Mammary epithelial cell (primary cell): ENCODE measurements at places on chromosomes 13 and 19. TPM values are rescaled to one million over a fixed set of nuclear protein-coding genes. Genes with fewer than 3 reads are reported as not detected.
A peak's percentile ranks its signal among the peaks of the same experiment; 100 is the strongest.

DNA sequence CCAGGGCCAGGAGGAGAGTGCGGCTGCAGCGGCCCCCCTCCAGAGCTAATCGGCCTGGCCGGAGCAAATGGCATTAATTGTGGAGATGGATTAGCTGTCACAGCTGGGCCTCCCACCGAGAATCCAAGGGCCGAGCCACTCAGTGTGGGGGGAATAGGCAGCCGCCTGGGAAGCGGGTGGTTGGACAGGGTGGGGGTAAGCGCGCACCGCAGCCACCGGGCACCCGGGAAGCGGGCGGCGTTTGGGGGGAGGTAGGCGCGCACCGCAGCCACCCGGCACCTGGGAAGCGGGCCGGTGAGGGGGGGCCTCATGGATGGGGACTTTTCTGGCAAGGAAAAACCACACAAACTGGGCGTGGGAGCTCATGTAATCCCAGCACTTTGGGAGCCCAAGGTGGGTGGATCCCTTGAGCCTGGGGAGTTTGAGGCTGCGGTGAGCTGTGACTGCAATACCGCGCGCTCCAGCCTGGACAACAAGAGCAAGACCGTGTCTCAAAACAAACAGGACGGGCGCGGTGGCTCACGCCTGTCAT, 9.7 kb downstream of the R3HDM4 start:
- DNase-seq = no peak

The KCTD4 gene
- 1.6 TPM for polyA plus RNA-seq

DNA sequence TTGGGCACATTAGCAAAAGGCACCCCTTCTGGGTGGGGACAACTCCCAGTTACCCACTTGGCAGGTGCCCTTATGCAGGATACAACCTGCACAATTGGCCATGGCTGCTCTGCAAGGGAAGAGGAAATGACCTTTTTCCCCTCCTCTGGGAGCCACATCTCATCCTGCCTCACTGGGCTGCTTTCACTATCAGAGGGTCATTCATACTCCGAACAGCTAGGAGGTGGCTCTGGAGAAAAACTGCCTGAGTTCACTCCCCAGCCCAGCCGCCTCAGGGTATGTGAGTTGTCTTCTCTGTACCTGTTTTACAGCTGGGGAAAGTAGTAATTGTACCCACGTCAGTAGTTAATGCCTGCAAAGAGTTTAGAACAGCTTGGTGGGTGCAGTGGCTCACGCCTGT, 7.1 kb upstream of the ACTN4 start:
- DNase-seq = no peak

- DNase-seq = peak; percentile 23
Observed at GRCh38 chr13:43303033-43303729, 279.8 kb downstream of the DNAJC15 start.

DNA sequence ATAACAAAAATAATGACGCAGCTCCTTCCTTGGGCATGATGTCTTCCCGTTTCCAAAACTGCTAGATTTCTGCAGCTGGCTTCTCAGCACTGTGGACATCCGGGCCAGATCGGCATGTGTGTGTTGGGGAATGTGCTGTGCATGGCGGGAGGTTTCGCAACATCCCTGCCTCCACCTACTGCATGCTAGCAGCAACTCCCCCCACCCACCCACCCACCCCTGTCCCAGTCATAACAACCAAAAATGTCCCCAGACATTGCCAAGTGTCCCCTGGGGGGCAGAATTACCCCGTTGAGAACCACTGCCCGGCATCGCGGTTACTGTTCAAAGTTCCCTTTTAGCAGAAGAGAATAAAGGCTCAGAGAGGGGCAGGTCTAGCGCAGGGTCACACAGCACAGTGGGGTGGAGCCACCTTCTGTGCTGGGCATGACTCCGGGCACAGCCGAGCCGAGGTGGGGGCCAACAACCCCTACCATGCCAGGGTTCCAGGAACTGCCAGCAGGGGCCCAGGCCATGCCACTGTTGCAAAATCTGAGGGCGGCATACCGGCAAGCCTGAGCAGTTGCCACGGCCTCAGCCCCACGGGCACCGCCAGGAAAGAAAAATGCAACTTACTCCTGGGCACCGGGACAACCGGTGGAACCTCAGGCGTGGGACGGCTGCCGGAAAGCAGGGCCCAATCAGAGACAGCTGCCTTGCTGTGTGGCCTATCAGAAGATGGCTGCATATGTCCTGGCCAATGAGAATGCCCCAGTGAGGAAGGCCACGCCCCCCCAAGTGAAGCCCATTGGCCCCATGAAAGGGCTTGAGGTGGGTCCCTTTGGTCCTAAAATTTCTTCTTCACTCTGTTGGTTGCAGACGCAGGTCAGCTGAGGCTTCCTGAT, 22.5 kb upstream of the NFIC start:
- peak; percentile 81 for DNase-seq

DNA sequence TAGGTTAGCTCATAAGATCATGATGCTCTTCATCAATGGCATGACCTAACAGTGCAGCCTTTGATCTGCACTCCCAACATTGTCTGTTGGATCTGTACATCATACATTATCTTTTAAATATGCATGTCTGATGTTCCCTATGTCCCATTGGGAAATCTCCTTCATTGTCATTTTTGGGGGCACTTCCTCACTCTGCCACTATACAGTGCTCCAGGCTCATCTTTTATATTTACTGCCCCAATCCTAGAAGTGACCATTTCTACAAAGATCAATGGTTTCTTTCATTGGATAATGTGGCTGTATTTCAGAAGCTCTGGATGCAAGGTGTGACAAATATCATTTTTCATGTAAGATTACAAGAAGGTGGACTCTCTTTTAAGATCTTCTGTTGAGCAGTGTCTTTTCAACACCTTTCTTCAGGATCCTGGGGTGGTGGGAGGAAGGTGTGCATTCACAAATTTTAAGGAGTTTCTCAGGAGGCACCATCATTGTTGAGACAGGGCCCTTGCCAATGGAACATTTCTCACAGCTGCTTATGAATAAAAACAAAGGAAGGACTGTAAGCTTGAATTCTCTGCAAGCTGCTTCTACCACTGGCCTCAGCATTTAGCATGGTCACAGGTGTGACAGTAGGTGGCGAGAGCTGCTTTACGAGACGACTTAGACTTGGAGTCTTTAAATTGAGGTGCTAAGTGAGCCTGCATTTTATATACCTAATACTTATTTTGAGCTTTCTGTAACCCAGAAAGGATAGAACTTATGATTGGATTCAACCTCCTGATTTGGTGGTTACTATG, 403.0 kb downstream of the LMO7 start:
- no peak for DNase-seq

GRCh38 chr19:30252214-30252613, 120.0 kb upstream of the ZNF536 start:
- no peak for DNase-seq

The EPS8L1 gene
- polyA plus RNA-seq = 29.8 TPM

DNA sequence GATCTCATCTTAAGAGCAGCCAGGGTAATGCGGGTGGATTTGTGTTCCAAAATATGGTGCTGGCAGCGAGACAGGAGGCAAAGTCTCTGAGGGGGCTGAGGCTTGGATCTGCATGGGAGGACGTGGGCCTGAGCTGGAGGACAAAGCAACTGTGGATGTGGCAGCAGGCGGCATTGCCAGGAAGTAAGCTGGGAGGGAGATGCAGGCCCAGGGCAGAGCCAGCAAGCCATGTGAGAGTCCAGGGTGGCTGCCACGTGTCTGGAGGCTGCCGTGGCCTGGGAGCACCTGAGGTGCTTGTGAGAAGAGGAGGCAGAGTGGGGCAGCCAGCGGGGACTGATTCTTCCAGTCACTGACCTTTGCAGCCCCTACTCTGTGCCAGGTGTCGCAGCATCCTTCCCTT, 52.0 kb downstream of the DPF1 start:
- DNase-seq = no peak

The RFXAP gene
- polyA plus RNA-seq = 1.6 TPM

DNA sequence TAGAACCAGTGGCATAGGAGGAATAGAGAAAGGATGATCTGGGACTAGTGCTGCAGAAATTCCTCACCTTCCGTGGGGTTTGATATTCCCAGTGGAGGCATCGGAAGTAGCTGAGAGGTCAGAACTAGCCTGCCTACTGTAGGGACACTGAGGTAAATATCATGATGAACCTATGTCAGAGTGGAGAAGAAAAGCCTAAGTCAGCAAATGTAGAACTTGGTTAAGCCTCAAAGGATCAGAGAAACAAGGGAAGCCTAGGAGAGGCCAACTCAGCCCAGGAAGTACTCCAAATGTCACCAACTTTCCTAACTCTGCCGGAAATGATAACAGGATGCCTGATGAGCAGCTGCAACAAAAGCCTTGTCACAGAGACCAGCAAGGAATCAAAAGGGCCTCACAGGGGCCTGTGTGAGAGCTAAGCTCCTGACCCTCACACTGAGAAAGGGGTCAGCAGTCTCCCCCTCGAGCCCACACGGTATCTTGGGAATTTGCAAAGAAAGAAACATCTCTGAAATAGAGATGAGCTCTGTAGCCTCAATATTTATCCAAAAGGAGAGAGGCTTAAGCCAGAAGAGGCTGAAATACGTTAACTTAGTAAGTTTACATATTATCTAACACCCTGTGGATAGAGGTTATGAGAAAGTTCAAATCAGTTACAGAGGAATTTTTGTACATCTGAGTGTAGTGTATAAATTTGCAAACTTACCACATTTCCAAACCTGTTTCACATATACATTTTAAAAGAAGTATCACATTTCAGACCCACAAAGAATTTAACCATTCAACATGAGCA, 1064.3 kb downstream of the DIAPH3 start:
- no peak for DNase-seq

DNA sequence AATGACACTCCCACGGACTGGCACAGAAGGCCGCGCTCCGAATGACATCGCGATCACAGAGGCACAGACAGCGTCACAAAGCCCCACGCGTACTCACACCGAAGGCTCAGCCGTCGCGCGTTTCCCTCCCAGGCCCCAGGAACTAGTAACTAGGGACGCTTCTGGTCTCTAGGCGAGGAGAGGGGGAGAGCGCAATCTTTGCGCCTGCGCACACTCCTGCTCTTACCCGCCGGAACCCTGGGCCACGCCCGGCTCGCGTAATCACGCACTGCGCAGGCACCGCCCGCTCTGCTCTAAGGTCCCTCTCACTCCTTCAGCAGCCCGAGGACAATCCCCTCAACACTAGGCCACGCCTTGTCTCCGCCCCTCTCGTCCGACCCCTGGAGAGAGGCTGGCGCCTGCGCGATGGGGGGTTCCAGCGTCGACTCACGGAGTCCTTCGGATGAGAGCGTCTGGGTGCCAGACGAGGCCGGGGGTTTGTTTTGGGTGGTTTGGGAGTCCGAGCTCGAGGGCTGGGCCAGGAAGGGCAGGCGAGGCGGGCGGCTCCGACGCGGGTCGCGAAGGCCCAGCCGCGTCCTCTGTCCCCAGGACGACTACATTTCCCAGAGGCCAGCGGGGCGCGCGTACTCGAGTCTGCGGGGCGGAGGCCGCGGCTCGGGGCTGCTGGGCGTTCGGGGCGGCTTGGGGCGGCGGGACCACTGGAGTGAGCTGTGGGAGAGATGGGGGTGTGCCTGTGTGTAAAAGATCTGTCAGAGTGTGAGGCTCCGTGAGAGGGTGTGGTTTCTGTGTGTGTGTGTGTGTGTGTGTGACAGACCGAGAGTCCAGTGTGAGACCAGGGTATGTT, at the start of gene ZNF471:
Gene ZNF471, plus strand, starts transcription at position 410 of the 844 bp plus-strand sequence. CDS start 3,717 bp downstream, outside the sequence.
- DNase-seq = peak; percentile 97

DNA sequence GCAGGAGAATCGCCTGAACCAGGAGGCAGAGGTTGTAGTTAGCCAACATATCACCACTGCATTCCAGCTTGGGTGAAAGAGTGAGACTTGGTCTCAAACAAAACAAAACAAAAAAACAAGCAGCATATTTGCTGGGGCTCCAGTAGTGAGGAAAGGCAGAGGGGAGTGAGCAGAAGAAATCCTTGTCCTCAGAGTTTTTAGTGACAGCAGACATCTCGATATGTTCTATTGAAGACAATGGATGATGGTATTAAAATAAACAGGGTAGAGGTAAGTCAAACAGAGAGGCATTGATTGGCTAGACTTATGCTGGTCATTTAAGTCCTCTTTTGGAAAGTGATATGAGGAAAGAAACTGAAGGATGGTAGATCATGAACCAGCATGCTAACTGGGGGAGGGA, 19.0 kb downstream of the NLRP7 start:
- DNase-seq = no peak

DNA sequence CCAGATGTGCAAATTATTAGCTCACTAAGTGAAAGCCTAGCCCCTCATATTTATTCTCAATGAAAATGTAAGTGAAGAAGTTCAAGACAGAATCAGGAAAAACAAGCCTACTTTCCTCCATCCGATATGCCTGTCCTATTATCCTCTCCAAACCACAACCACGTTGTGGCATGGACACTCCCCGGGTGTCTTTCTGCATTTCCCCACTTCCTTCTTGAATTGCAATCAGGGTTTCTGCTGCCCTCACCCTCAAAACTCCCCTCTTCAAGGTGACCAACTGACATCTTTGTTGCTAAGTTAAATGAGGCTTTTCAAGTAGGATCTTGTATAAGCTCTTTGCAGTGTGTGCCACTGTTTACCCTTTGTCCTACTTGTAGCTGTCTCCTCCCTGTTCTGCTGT, 11.8 kb downstream of the SLC25A30 start:
- no peak for DNase-seq

GRCh38 chr13:61316647-61317046, 99.0 kb downstream of the PCDH20 start:
- DNase-seq = no peak

- DNase-seq = no peak
Observed at GRCh38 chr13:36847606-36848005, 28.6 kb downstream of the RFXAP start.

The USP12 gene
- polyA plus RNA-seq = 6.1 TPM

- DNase-seq = peak; percentile 73
Observed at GRCh38 chr19:28497137-28497536, 715.8 kb downstream of the UQCRFS1 start.

The CERS1 gene
- polyA plus RNA-seq = 0.65 TPM

- no peak for DNase-seq
Observed at GRCh38 chr19:31171936-31172335, 177.3 kb downstream of the TSHZ3 start.

The SYDE1 gene
- 17.3 TPM for polyA plus RNA-seq

The CEACAM7 gene
- not detected for polyA plus RNA-seq

The PEAK3 gene
- polyA plus RNA-seq = not detected

The CYSLTR2 gene
- not detected for polyA plus RNA-seq

- no peak for DNase-seq
Observed at GRCh38 chr13:65943024-65943423, 1287.1 kb downstream of the PCDH9 start.

DNA sequence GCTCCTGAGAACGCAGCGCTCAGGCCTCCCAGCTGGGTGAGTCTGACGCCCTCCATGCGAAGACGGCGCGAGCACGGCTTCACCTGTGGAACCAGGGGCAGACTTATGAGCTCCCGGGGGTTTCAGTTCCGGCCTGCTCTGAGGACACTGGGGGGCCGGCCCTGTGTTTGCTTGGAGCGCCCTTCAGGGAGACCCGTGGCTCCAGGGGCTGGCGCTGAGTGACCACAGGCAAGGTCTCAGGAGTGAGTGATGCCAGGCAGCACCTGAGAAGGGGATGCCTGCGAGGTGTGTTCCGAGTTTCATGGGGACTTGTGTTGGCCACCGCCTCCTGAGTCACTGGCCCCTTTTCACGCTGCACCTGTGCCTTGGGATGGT, 4.5 kb downstream of the MCF2L start:
- no peak for DNase-seq

GRCh38 chr13:112825071-112825470, 135.2 kb downstream of the ATP11A start:
- no peak for DNase-seq

The TEX29 gene
- not detected for polyA plus RNA-seq

GRCh38 chr13:42645717-42646116, 71.8 kb downstream of the TNFSF11 start:
- DNase-seq = no peak

GRCh38 chr13:66915596-66916185, 314.4 kb downstream of the PCDH9 start:
- DNase-seq = peak; percentile 39

- DNase-seq = no peak
Observed at GRCh38 chr19:38120471-38121025, 103.5 kb downstream of the DPF1 start.

The ZNF708 gene
- 1.3 TPM for polyA plus RNA-seq

- peak; percentile 54 for DNase-seq
Observed at GRCh38 chr19:10173527-10173926, 21.2 kb downstream of the DNMT1 start.
